ENCODE measurements at places on chromosomes 2 and 18.
A peak's percentile ranks its signal among the peaks of the same experiment; 100 is the strongest.

- no peak for DNase-seq
These were observed 363.4 kb downstream of the RPRM start for GRCh38 chr2:153115141-153115540.

- no peak for DNase-seq
These were observed 28.0 kb downstream of the SERPINB11 start for GRCh38 chr18:63730773-63731172.

GRCh38 chr2:46548521-46549144 lies 69.3 kb downstream of the TMEM247 start:
- DNase-seq = no peak

DNA sequence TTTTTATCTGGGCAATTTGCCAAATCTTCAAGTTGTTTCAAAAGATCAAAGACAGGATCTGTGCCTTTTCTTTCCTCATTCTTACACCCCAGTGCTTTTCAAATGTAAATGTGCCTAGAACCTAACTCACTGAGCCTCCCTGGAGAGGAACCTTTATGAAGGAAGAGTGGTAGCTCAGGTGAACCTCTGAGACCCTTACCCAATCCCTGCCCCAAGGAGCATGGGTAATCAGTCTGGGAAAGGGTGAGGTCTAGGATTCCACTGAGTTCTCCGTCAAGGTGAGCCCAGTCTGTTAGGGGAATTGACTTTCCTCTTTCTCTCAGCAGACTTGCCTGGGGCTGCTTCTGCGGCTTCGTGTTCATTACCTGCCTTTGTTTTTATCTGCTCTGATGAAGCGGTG lies 88.1 kb upstream of the MAP4K4 start:
- no peak for DNase-seq

- DNase-seq = peak; percentile 43
These were observed 30.3 kb downstream of the TNP1 start for GRCh38 chr2:216829533-216829932.

GRCh38 chr2:240060977-240061591 lies 7.8 kb upstream of the OR6B3 start:
- peak; percentile 4 for DNase-seq

DNA sequence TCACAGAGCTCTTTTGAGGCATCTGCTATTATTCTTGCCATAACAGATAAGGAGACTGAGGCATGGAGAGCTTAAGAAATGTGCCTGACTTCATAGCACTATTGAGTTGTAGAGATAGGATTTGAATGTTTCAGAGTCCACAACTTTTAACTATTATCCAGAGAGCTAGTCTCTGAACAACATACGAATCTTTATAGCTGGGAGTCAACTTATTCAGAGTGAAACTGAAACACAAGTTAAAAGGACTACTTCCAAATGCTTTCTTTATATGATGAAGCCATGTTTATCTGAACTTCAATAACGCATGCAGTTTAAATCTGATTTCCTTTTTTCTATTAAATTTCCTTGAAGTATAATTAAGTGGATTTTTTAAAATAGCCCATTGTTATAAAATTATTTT lies 268.8 kb downstream of the IKZF2 start:
- no peak for DNase-seq

DNA sequence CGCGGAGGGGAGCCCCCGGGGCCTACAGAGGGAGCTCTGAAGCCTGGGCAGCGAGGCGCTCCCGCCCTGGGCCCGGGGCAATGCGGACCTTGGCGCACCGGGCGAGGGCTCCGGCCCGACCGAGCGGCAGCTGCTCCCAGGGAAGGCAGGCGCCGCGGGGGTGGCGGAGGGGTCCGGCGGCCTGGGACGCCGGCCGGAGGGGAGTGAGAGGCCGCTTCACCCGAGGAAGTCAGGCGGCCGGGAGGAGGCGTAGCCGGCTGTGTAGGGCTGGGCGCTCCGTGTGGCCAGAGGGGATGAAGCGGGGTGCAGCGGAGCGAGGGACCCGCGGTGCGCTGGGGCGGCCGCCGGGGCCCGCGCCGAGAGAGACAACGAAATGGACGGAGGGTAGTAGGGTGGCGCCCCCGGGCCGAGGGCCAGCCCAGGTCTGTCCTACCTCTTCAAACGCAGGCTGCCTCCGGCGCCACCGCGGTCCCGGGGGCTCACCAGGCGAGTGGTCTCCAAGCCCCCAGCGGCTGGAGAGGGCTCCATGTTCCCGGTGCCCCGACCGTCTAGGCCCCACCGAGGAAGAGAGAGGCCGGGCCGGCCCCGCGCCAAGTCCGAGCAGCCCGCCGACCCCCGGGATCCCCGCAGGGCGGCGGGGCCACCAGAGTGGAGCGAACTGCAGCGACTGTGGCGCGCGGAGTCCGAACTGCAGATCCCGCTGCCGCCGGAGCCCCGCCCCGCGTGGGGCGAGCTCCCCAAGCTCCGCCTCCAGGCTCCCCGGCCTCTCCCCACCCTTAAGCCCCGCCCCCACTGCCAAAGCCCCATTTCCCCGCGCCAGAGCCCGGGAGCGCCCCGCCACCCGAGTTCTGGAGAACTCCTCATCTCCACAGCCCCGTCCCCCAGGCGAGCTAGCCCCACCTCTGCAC lies at the start of gene SLC30A3:
Gene SLC30A3, minus strand, starts transcription at position 669 of the 908 bp plus-strand sequence. Its CDS starts 141 bp downstream, at position 528.
- no peak for DNase-seq

DNA sequence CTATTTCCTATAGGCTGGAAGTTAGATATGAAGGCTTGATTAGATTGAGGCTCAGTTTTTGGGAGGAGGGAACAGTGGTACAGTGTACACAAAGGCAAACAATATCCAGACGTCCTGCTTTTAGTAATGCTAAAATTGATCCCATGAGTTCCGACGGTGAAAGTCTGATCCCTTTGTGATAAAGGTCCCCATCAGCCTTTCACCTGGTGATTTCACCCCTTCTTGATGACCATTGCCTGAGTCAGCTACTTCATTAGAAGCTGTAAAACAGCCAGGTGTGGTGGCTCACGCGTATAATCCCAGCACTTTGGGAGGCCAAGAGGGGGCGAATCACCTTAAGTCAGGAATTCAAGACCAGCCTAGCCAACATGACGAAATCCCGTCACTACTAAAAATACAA lies 29.7 kb downstream of the TWSG1 start:
- DNase-seq = no peak

DNA sequence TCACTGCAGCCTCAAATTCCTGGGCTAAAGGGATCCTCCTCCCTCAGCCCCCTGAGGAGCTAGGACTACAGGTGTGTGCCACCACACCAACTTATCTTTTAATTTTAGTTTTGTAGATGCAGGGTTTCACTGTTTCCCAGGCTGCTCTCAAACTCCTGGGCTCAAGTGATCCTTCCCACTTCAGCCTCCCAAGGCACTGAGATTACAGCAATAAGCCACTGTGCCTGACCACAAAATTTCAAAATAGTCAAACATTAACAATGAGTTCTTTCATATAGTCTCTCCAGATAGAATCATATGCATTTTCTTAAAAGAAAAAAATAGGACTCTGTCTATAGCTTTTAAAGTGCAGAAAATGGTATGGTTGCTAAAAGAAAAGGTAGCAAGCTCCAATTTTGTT lies 24.9 kb upstream of the PID1 start:
- no peak for DNase-seq

- no peak for DNase-seq
These were observed 135.6 kb upstream of the ACAA2 start for GRCh38 chr18:49948975-49949374.

GRCh38 chr2:27907547-27907946 lies 17.0 kb downstream of the BABAM2 start:
- no peak for DNase-seq

DNA sequence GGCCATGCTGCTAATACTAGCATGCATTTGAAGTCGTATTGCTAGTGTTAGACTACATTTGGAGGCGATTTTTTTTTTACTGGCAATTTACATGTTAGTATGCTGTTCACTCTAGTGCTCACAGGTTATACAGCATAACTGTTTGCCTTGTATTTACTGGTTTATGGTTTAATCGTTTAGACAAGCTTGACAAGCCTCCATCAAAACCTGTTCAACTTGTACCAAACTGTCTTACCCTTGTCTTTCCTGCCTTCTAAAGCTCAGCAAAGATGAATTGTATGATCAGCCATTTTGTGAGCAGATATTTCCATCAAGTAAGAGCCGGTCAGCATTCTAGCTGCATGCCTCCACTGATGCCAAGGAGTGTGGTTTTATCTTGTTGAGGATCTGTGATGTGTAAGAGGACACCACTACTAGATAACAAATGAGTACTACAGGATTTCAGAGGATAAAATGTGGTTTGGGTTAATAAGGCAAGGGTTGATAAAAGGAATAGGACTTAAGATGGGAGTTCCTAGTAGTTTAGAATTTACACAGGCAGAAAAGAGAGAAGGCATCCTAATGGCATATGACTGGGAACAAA lies 68.4 kb upstream of the ITM2C start:
- DNase-seq = no peak

DNA sequence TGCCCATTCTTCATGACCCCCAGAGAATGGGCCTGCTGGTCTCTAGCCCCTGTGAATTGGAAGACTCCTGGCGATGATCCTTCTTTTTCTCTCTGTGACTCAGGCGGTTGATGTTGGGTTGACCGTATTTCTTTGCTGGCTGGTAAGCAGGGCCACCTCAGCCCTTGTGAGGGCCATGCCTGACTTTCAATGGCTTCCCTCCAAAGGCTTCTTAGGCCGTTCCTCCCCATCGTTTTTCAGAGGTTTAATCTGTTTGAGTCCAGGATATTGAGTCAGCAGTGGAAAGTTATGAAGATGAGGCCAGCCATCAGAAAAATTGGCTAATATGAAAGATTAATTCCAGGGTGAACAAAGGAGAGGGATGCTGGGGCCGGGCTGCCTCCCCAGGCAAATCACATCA lies 13.6 kb downstream of the HPCAL1 start:
- no peak for DNase-seq

- DNase-seq = no peak
These were observed 6.8 kb upstream of the DDX1 start for GRCh38 chr2:15584767-15585469.

- no peak for DNase-seq
These were observed 396.0 kb upstream of the RGPD4 start for GRCh38 chr2:107430596-107431266.

- DNase-seq = no peak
These were observed 85.4 kb upstream of the ZEB2 start for GRCh38 chr2:144605231-144605840.

DNA sequence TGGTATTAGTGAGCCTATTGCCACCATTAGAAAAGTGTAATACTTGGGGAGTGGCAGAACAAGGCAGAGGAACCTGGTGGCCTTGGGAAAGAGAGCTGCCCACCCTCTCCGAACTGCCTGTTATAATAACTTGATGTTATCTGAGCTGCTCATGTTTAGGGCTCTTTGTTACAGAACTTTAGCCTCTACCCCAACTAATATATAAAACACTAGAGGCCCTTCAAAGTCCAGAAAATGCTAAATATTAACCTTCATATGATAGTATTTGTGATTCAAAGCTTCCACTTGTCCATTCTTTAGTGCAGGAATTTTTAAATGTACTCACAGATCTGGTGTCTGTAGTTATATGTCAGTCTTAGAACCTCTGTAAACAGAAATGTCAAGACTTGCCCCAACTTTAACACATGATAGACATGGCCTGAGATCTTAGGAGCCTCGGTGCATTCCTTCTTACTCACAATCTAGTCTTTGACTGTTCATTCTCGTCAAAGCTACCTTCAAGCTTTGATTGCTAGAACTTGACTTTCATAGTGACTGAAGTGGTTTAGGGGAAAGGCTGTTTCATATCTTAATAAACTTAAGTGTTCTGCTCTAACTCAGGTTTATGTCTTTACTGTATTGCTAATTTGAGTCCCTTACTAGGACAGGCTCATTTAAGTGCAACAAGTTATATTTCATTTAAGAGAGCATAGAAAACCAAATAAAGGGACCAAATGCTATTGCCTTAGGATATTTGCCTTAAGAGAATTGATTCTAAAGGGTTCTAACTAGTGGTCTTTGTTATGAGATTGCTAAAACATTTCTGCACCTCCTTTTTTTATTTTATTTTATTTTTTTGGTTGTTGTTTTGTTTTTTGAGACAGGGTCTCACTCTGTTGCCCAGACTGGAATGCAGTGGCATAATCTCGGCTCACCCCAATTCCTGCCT lies 41.6 kb downstream of the DDX1 start:
- DNase-seq = no peak

DNA sequence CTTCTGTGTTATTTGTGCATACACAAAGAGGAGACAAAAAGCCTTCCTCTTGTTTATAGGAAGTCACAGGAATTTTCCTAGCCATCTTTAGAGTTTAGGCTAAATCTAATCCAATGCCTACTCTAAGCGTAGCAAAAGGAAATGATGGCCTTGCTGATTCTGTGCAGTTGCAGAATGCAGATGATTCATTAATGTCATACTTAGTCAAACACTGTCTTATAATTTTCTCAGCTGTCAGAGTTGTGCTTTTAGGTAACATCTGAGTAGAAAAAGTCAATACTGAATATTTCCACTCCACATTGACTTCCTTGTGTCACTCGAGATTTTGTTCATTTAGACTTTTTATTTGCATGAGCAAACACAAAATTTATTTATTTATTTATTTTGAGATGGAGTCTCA lies 157.9 kb upstream of the FOSL2 start:
- no peak for DNase-seq

DNA sequence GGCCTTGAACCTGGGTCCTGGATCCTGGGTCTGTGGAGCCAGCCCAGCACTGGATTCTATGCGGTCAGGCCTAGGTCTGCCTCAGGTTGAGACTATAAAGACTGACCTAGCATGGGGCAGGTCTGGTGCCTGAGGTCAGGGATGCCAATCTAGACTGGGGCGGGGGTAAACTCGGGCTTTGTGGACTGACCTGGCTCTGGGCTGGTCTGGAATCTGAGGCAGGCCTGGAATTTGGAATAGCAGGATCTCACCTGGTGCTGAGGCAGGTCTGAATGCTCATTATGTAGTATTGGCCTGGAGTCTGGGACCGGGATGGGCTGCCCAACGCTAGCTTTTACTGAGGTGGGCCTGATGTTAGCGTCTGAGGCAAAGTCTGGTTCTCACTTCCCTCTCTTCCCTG lies 256.0 kb downstream of the KIAA1328 start:
- no peak for DNase-seq

DNA sequence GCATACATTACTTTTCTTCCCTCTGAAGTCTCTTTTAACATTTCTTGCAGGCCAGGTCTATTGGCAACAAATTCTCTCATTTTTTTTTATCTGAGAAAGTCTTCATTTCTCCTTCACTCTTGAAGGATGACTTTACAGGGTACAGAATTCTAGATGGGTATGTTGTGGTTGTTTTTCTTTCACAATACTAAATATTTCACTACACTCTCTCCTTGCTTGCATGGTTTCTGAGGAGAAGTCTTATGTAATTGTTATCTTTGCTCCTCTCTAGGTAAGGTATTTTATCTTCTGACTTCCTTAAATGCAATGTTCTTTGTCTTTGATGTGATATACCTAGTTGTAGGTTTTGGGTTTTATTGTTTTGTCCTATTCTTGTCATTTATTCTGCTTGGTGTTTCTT lies 371.1 kb downstream of the FIGN start:
- DNase-seq = no peak

- no peak for DNase-seq
These were observed 465.2 kb downstream of the ERBB4 start for GRCh38 chr2:212073360-212073759.

- no peak for DNase-seq
These were observed 58.7 kb upstream of the SH3RF3 start for GRCh38 chr2:109070290-109070689.

- DNase-seq = no peak
These were observed 216.0 kb downstream of the DSEL start for GRCh38 chr18:67300498-67300897.

- DNase-seq = peak; percentile 42
These were observed at the start of gene ICA1L for GRCh38 chr2:202871300-202872141. Gene ICA1L, minus strand, starts transcription at chr2:202871766. Its CDS starts 42,757 bp downstream, at chr2:202829009.

- no peak for DNase-seq
These were observed 550.6 kb upstream of the ACVR2A start for GRCh38 chr2:147293991-147294824.

Measured in NCI-H1092 (cell line).